ENCODE measurements at places on chromosomes 6 and 20.

- DNase-seq: no peak
Measured at GRCh38 chr20:25206063-25206403, 10.5 kb downstream of the ENTPD6 start.

DNA sequence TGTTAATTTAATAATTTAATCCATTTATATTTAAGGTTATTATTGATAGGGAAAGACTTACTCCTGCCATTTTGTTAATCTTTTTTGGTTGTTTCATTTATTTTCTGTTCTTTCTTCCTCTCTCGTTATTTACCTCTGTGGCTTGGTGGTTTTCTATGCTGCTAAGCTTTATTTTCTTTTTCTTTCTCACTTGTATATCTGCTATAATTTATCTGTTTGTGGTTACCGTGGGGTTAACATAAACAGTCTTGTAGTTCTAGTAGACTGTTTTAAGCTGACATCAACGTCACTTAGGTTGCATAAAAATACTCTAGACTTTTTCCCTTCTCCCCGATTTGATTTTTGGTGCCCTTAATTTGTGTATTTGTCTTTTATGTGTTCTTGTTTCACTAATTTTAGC is 381.3 kb upstream of the SPTLC3 start:
- DNase-seq: no peak

DNA sequence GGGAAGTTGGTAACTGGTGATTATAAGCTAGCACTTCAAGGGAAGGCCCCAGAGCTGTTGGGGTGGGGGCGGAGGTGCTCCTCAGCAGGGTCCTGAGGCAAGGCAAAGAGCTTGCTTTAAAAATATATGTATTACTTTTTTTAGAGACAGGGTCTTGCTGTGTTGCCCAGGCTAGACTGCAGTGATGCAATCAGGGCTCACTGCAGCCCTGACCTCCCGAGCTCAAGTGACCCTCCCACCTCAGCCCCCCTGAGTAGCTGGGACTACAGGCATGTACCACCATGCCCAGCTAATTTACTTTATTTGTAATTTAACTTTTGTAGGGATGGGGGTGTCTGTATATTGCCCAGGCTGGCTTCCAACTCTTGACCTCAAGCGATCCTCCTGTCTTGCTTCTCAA is 87.2 kb downstream of the MYB start:
- DNase-seq: no peak

DNA sequence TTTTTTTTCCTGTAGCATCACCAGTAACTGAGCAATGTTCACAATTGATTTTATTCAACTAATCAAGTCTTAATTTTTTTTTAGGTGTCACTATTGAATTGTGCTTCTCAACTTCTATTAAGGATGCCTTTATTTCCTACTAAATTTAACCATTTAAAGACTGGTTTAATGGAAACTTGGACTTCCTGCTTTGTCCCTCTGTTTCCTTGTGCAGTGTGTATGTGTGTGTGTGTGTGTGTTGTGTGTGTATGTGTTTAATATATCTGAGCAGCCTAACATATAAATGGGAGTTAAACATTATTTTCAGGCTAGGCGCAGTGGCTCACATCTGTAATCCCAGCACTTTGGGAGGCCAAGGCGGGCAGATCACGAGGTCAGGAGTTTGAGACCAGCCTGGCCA is 1.8 kb downstream of the SERPINB6 start:
- no peak for DNase-seq
